Activated CD8-positive, alpha-beta T cell treated with anti-CD3 and anti-CD28 coated beads, Interleukin-2, amount 10 ng/mL, durations not matched to agents 7 days and 5 days (primary cell): ENCODE measurements at places on chromosomes 6 and 20.

GRCh38 chr6:149284904-149285303 lies 32.6 kb upstream of the TAB2 start:
- DNase-seq: peak; percentile 37

GRCh38 chr20:10935658-10936402 lies 262.0 kb upstream of the JAG1 start:
- no peak for DNase-seq

- DNase-seq: peak; percentile 51
These were observed 1.2 kb downstream of the TREML2 start for GRCh38 chr6:41199552-41200246.

GRCh38 chr20:43438578-43439316 lies 18.9 kb upstream of the SRSF6 start:
- no peak for DNase-seq

- peak; percentile 50 for DNase-seq
These were observed 435 bp downstream of the KIFC1 start for GRCh38 chr6:33391922-33392594.

DNA sequence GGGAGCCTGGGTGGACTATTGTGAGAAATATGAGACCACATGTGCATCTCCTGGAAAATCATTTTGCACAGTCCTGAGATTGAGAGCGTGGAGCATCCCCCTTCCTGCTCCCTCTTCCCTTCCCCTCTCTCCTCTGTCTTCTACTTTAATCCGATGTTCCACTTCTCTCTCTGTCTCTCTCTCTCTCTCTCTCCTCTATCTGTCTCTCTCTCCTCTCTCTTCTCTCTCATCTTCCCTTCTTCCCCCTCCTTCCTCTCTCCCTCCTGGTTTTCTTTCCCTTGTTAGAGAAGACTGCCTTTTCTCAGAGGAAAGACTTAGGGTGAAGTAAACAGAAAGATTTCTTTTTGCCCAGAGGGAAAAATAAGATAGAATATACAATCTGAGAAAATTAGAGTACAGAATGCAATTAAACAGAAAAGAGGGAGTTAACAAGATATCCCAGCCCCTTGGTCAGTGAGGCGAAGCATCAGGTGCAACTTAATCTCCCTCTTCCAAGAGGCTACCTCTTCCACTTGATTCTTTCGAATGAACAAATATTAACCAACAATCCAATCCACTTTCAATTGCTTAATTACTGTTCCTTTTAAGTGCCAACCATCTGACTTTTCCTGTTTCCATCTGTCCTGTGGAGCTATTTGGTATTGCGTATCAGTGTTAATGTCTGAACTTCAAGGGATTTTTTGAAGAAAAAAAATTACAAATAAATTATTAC lies 14.6 kb downstream of the KHDC1 start:
- no peak for DNase-seq

DNA sequence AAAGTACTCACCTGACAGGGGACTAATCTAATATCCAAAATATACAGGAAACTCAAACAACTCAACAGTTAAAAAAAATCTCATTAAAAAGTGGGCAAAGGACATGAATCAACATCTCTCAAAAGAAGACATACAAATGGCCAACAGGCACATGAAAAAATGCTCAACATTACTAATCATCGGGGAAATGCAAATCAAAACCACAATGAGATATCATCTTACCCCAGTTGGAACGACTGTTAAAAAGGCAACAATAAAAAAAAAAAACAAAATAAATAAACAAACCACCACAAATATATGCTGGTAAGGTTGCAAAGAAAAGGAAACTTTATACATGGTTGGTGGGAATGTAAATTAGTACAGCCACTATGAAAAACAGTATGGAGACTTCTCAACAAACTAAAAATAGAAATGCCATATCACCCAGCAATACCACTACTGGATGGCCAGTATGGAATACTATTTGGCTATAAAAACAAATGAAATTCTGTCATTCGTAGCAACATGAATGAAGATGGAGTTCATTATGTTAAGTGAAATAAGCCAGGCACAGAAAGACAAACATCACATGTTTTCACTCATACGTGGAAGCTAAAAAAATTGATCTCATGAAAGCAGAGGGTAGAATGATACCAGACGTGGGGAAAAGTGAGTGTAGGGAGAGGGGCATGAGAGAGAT lies 6.6 kb downstream of the SIRPB2 start:
- DNase-seq: no peak

DNA sequence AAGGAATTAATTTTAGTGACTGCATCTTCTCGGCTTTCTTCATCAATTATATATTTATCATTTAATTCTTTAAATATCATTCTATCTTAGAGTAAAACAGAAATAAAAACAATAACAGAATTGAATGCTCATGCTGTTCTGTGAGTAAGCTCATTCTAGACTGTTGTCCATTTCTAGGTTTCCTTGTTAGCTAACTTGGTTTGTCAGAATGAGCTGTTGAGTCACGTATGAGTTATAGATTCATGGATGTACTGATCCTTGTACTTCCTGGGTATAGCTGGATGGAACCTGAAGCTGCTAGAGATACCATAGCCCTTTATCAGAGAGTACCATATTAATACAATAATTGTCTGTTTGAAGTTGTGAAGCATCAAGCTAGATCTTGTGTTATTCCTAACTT lies 515.3 kb downstream of the TENT5A start:
- no peak for DNase-seq

GRCh38 chr6:149840345-149841075 lies 23.6 kb downstream of the LRP11 start:
- peak; percentile 63 for DNase-seq

DNA sequence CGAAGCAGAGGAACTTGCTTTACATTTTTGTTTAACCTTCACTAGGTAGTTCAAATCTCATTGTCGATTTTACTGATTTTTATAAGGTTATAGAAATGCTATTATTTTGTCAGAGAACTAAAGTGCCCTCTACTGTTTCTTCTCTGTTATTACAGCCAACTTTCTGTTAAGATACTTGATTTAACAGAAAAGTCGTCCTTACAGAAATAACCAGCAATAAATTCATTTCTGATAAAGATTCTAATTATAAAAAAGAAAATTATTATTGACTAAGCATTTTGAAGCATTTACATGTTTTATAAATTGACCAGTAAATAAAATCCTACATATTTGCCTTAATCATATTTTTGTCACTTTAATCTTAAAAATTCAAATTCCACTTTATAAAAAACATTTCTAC lies 60.8 kb downstream of the OGFRL1 start:
- no peak for DNase-seq

GRCh38 chr6:39558591-39559190 lies 166.5 kb downstream of the KIF6 start:
- no peak for DNase-seq

- DNase-seq: no peak
These were observed 146.5 kb downstream of the CDKAL1 start for GRCh38 chr6:20680697-20681165.

- no peak for DNase-seq
These were observed 1.8 kb upstream of the JPH2 start for GRCh38 chr20:44188752-44189151.

GRCh38 chr6:102571236-102571908 lies 1177.9 kb downstream of the GRIK2 start:
- DNase-seq: no peak

- DNase-seq: no peak
These were observed 21.3 kb downstream of the LMBRD1 start for GRCh38 chr6:69775585-69775849.

DNA sequence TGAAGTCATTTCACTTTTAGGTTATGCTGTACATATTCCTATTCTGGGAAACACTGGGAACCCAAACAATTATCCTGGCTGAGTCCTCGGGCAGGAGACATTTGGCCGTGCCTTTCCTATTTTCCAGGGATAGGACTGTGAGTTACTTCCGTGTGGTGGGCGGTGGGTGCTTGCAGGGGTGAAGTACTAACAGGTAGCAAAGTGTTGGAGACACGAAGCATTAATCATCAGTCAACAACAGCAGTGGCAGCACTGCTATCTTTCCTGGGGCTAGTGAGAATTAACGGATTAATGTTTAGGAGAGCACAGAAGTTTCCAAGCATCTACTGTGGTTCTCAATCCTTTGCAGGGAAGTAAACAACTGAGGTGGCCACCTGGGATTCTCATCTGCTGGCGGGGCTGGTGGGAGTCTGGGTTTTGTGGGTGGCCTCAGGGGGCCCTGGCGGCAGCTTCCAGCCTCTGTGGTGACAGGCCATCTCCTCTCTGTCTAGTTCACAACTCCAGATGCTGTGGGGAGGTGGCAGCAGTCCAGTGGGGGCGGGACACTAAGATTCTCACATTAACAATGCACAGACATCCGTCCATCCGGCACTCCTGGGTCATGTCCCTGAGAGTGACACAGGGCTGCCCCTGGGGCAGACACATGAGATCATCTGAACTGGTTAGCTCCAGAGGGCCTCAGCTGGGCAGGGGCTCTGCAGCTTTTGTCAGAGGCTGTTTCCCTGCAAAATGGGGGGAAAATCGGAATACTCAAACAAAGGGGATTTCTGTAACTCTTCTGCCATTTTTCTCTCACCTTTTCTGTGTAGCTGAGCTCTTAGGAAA lies 90.9 kb downstream of the GJA10 start:
- DNase-seq: no peak

- DNase-seq: no peak
These were observed 205.0 kb downstream of the KCNQ5 start for GRCh38 chr6:72826744-72827438.

GRCh38 chr6:162733489-162733888 lies 5.7 kb downstream of the PACRG start:
- peak; percentile 26 for DNase-seq

DNA sequence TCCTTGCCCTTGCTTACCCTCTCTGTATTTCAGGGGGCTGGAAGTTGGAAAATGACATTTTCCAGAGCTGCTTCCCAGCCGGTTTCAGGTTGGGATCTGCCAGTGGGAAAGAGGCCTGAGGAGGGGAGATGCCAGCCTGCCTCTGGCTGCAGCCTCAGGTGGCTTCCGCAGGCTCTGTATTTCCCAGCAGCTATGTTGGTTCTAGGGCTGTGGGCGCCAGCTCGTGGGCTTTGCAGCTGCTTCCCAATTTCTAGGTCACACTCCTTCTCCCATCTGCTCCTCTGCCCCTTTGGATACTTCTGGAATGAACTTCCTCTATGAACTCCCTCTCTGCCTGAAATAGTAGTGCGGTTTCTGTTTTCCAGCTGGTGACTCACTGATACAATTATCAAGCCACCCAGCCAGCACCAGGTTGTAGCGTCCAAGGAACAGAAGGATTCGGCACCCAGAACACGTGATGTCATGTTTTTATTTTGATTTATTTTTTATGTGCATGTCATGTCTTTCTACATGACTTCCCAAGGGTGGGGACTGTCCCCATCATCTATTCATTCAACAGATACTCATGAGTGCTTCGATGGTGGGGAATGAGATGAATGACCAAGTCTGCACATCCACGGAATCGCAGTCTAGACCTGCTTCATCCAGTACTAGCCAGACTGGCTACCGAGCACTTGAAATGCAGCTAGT lies 38.0 kb downstream of the TGM2 start:
- DNase-seq: no peak

- no peak for DNase-seq
These were observed 25.5 kb upstream of the MANEA start for GRCh38 chr6:95551678-95552324.

DNA sequence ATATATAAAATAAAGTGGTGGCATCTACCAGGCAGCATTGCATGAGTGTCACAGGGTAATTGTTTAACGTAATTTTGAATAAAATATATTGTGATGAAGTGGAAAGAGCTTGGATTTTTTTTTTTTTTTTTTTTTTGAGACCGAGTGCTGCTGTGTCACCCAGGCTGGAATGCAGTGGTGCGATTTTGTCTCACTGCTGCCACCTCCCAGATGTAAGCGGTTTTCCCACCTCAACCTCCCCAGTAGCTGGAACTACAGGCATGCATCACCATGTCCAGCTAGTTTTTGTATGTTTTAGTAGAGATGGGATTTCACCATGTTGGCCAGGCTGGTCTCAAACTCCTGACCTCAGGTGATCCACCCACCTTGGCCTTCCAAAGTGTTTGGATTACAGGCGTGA lies 81.1 kb upstream of the SMIM8 start:
- DNase-seq: no peak

GRCh38 chr6:162438980-162439379 lies 288.6 kb downstream of the PRKN start:
- no peak for DNase-seq

DNA sequence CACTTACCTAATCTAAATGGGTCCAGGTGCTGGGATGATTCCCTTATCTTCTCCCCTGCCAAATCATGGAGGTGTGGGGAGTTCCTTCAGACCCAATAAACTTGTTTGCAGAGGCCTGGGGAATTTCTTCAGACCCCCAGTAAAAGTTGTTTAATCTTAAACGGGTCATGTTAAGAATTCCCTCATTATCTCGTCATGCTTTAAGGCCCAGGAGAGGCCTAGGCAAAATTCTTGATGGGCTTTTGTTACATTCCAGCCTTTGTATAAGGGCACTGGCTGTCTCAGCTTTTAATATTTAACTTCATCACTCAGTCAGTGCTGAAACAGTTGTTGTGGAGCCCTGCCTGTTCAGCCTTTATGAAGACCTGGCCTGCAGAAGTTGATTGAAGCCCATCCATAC lies 11.0 kb upstream of the SLC35B3 start:
- DNase-seq: no peak
